ENCODE measurements at places on chromosomes 3 and 15.

DNA sequence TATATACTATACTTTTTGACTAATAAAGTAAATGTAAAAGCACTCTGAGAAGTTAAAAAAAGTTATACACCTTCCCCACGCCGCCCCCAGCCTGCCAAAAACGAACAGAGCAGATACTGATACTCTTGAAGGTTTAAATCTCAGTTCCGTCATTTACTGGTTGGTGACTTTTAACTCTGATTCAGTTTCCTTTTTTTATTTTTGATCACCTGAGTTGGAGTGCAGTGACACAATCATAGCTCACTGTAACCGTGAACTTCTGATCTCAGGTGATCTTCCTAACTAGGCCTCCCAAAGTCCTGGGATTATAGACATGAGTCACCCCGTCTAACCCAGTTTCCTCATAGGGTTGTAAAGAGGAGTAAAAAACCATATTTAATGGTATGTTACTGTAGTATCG lies 3.3 kb upstream of the TIPIN start:
- DNase-seq, result no peak

DNA sequence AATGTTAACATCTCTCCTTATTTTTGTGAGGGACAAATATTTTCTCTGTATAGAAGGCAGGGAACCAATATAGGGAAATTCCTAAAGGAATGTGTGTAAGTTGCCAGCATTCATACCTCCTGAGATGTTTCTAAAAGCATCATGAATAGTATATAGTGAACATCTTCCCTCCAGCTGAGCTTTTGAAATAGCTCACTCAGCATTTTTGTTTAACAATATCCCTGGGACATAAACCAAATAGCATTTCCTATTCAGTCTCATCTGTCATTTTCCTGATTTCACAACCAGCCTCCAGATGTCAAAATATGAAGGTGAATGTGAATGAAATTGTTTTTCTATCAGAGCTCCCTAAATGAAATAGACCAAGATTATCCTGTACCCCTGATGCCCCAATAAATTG lies 137.2 kb downstream of the PPM1L start:
- DNase-seq, result no peak

GRCh38 chr3:80668100-80668499 lies 900.3 kb upstream of the ROBO1 start:
- no peak for DNase-seq

- DNase-seq, result no peak
Observed at GRCh38 chr3:136023264-136023978, 57.9 kb downstream of the PPP2R3A start.

DNA sequence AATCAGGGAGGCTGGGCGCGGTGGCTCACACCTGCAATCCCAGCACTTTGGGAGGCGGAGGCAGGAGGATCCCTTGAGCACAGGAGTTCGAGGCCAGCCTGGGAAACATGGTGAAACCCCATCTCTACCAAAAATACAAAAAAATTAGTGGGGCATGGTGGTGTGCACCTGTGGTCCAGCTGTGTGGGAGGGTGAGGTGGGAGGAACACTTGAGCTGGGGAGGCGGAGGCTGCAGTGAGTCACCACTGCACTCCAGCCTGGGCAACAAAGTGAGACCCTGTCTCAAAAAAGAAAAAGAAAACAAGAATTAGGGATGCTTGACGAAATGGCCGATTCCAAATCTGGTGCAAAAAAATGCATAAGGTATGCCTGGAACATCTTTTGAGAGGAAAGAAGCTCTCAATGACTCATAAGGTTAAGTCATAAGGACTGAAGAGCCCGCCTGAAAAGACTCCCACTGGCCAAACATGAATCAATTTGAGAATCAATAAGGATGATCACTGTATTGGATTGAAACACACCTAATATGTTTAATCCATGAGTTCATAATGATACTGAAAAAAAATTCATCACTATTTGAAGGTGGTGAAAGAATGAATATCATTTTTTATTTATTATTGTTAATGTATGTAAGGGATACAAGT lies 27.7 kb downstream of the BLM start:
- no peak for DNase-seq

DNA sequence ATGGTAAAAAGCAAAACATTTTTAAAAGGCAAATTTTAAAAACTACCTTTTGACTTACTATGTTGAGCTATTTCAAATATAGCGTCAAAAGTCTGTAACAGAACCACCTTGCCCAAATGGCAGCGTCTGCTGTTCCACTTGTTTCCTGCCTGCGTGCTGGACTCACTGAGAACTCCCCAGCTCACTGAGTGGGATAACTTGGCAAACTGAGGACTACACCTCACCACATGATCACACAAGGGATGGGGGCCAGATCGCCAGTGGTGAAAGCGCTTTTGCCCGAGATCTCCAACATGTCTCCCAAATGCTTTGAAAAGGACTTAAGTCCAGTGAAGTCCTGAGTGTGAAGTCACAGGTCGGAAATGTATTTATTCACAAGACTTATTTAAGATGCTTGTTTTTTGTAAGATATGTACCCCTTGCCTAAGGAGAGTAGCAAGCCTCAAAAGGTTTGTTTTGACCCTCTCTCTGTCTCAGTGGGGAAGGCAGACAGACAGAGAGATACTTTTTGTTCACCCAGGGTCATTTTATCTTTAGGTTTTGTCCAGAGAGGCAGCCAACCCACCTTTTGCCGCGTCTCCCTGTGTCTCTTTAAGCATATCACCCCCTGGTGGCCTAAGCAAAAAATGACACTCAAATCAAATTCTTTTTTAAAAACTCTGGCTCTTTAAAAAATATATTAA lies 192.6 kb downstream of the PDZRN3 start:
- DNase-seq, result peak; percentile 61

- no peak for DNase-seq
Observed at GRCh38 chr3:152738656-152739055, 96.3 kb upstream of the P2RY1 start.

DNA sequence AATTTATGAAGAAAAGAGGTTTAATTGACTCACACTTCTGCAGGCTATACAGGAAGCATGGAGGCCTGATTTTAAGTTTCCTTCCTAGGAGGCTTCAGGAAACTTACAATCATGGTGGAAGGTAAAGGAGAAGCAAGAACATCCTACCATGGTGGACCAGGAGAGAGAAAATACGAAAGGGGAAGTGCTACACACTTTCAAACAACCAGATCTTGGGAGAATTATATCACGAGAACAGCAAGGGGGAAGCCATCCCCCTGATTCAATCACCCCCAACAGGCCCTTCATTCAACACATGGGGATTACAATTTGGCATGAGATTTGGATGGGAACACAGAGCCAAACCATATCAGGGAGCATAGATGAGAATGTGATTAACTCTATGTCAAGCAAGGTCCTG lies 121.0 kb downstream of the MTHFS start:
- DNase-seq, result no peak

GRCh38 chr3:196321162-196321561 lies 3.1 kb upstream of the DYNLT2B start:
- DNase-seq, result no peak

GRCh38 chr3:150146991-150147761 lies 176.5 kb upstream of the PFN2 start:
- no peak for DNase-seq

GRCh38 chr3:13166243-13167063 lies 93.2 kb upstream of the IQSEC1 start:
- no peak for DNase-seq

DNA sequence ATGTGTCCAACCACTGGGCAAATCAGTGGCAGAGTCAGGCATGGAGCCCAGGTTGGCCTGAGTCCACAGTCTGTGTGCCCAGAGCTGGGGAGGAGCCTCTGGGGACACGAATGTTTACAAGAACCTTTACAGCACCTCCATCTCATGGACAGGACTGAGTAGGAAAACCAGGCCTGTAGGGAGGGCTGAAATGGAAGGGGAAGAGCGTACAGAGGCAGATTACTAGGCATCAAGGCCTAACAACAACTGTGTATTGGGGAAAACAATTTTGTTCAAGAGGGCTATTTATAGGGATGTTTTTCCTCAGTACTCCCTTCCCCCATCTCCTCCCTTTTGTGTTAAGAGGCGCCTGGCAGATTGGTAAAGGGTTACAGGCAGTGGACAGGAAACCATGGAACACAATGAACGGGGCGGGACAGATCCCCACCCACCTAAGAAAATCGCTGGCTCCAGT lies 15.1 kb upstream of the ARHGAP31 start:
- peak; percentile 39 for DNase-seq

GRCh38 chr3:79310016-79310415 lies 457.8 kb downstream of the ROBO1 start:
- no peak for DNase-seq

GRCh38 chr3:5195605-5196004 lies 8.1 kb downstream of the EDEM1 start:
- no peak for DNase-seq
